CD4-positive, alpha-beta T cell (primary cell): ENCODE measurements at places on chromosomes 3 and 15. TPM values are rescaled to one million over a fixed set of nuclear protein-coding genes. Genes with fewer than 3 reads are reported as not detected.
A peak's percentile ranks its signal among the peaks of the same experiment; 100 is the strongest.

GRCh38 chr15:75019916-75020315 lies 3.5 kb upstream of the PPCDC start:
- H3K36me3 ChIP-seq: no peaks in the 10 kb centered on the region
- no peaks in the 10 kb centered on the region for H3K27me3 ChIP-seq
- no peak overlapping the region for H3K4me3 ChIP-seq
- H3K4me1 ChIP-seq: peaks cover 18% of the 10 kb centered on the region
- DNase-seq: no peak

GRCh38 chr3:194256040-194256945 lies 94.8 kb downstream of the CPN2 start:
- DNase-seq: no peak
- H3K4me1 ChIP-seq: peaks cover 14% of the 10 kb centered on the region
- H3K27me3 ChIP-seq: no peaks in the 10 kb centered on the region
- H3K36me3 ChIP-seq: no peaks in the 10 kb centered on the region
- H3K4me3 ChIP-seq: no peak overlapping the region
- no peak overlapping the region for H3K27ac ChIP-seq

The FNDC3B gene
- total RNA-seq: 28.7 TPM

The XCR1 gene
- 0.14 TPM for total RNA-seq

DNA sequence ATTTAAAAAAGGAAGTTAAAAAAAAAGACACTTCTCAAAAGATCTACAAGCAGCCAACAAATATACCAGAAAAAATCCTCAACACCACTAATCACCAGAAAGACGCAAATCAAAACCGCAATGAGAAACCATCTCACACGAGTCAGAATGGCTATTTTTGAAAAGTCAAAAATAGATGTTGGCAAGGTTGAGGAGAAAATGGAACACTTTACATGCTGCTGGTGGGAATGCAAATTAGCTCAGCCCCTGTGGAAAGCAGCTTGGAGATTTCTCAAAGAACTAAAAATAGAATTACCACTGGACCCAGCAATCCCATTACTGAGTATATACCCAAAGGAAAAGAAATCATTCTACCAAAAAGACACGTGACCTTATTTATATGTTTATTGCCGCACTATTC lies 574.7 kb upstream of the ADAMTS9 start:
- no peak overlapping the region for H3K4me3 ChIP-seq
- no peaks in the 10 kb centered on the region for H3K4me1 ChIP-seq
- no peaks in the 10 kb centered on the region for H3K27me3 ChIP-seq
- DNase-seq: no peak

The CADM2 gene
- 0.11 TPM for total RNA-seq

- no peaks in the 10 kb centered on the region for H3K36me3 ChIP-seq
- H3K4me3 ChIP-seq: no peak overlapping the region
Measured at GRCh38 chr15:94070356-94071295, 160.7 kb upstream of the MCTP2 start.

GRCh38 chr3:4063916-4064574 lies 239.1 kb upstream of the SETMAR start:
- H3K27ac ChIP-seq: no peak overlapping the region
- no peaks in the 10 kb centered on the region for H3K4me1 ChIP-seq
- H3K27me3 ChIP-seq: no peaks in the 10 kb centered on the region
- no peak for DNase-seq

GRCh38 chr3:171874879-171875278 lies 31.7 kb downstream of the TMEM212 start:
- no peak overlapping the region for H3K4me3 ChIP-seq
- H3K4me1 ChIP-seq: no peaks in the 10 kb centered on the region
- no peak overlapping the region for H3K27ac ChIP-seq
- no peak for DNase-seq
- no peaks in the 10 kb centered on the region for H3K36me3 ChIP-seq

DNA sequence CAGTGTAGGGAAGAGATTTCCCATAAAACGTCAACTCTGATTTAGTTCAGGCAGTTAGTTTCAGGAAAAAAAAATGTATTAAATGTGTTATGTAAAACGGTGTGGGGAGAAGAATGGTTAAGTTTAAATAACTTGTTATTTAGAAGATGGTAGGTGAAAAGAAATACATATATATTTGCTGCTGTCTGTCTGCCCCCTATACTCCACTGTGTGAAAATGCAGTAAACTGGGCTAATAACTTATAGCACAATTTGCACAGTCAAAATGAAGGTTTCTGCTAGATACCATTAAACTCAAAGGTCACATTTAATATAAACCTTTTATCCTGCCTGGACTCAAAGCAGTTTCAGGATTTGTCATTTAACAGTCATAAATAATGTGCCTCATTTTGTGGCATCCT lies 515.0 kb downstream of the FGF12 start:
- no peaks in the 10 kb centered on the region for H3K27me3 ChIP-seq
- H3K27ac ChIP-seq: no peak overlapping the region
- H3K4me3 ChIP-seq: no peak overlapping the region
- no peaks in the 10 kb centered on the region for H3K36me3 ChIP-seq
- no peaks in the 10 kb centered on the region for H3K4me1 ChIP-seq

- H3K4me3 ChIP-seq: no peak overlapping the region
- no peaks in the 10 kb centered on the region for H3K27me3 ChIP-seq
Measured at GRCh38 chr15:28004143-28005003, 94.7 kb downstream of the OCA2 start.

- no peak overlapping the region for H3K27ac ChIP-seq
- no peak overlapping the region for H3K4me3 ChIP-seq
- H3K27me3 ChIP-seq: no peaks in the 10 kb centered on the region
- H3K4me1 ChIP-seq: peaks cover 4% of the 10 kb centered on the region
- peaks cover 10% of the 10 kb centered on the region for H3K36me3 ChIP-seq
- DNase-seq: no peak
Measured at GRCh38 chr3:51709675-51710074, 2.8 kb downstream of the GRM2 start.

- H3K36me3 ChIP-seq: no peaks in the 10 kb centered on the region
- H3K4me3 ChIP-seq: no peak overlapping the region
- peaks cover 13% of the 10 kb centered on the region for H3K4me1 ChIP-seq
Measured at GRCh38 chr3:53067567-53067966, 21.7 kb upstream of the SFMBT1 start.

The SPSB4 gene
- total RNA-seq: not detected

- H3K4me1 ChIP-seq: no peaks in the 10 kb centered on the region
- H3K36me3 ChIP-seq: no peaks in the 10 kb centered on the region
- H3K27ac ChIP-seq: no peak overlapping the region
- no peak overlapping the region for H3K4me3 ChIP-seq
- no peaks in the 10 kb centered on the region for H3K27me3 ChIP-seq
Measured at GRCh38 chr3:160886421-160886820, 130.4 kb downstream of the PPM1L start.

The IL17RE gene
- total RNA-seq: 1.4 TPM

DNA sequence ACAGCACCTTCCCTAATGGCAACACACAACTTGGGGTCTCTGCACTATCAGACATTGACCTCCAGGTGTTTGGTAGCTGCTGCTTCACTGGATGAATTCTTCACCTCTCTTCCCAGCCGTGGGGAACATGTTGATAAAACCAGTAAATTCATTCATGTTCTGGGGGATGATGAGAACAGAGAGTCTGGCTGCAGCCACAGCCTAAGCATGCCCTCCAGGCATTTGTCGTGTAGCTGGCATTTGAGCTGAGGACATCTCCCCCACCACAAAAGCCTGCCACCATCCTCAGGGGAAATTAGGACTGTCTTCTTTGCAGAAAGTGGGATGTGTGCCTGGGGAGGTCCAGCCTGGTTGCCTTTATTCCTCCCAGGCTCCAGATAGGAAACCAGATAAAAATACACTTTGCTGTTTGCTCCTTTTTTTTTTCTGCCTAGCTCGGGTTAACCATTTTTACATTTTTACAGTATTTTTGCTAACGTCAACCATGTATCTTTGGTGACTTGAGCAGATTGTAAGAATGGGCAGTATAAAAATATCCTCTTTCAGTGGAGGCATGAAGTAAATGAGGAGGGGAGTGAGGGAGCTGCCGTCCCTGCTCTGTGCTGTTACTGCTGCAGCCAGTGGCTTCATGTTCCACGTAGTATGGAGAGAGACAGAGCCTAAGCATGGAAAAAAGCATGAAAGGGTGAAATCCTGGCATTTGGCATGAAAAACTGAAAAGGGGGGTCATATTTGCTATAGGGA lies 444.0 kb downstream of the EPHB1 start:
- H3K4me3 ChIP-seq: no peak overlapping the region
- no peaks in the 10 kb centered on the region for H3K27me3 ChIP-seq
- no peaks in the 10 kb centered on the region for H3K4me1 ChIP-seq
- no peaks in the 10 kb centered on the region for H3K36me3 ChIP-seq
- no peak for DNase-seq
- H3K27ac ChIP-seq: no peak overlapping the region

- no peak overlapping the region for H3K27ac ChIP-seq
- H3K36me3 ChIP-seq: no peaks in the 10 kb centered on the region
- no peak overlapping the region for H3K4me3 ChIP-seq
- DNase-seq: no peak
- no peaks in the 10 kb centered on the region for H3K27me3 ChIP-seq
Measured at GRCh38 chr3:23073724-23074305, 129.3 kb upstream of the UBE2E2 start.

DNA sequence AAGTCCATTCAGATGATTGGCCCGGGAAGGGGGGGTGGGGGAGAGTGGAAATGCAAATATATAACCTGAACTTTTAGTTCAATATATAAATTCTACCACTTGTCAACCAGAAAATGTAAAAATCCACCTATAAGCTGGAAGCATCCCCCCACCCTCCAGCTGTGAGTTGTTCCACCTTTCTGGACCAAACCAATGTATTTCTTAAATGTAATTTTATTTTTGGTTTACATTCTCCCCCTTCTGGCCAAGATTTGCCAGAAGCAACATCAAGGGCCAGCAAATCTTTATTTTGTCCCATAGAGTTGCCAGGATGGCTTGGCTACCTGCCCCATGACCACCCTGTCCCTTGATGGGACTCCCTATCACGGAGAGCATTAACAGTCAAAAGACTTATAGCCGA lies 545.7 kb downstream of the TBL1XR1 start:
- no peaks in the 10 kb centered on the region for H3K4me1 ChIP-seq
- H3K27me3 ChIP-seq: no peaks in the 10 kb centered on the region
- no peaks in the 10 kb centered on the region for H3K36me3 ChIP-seq
- H3K27ac ChIP-seq: no peak overlapping the region
- H3K4me3 ChIP-seq: no peak overlapping the region
- no peak for DNase-seq

The SAMD7 gene
- total RNA-seq: not detected

DNA sequence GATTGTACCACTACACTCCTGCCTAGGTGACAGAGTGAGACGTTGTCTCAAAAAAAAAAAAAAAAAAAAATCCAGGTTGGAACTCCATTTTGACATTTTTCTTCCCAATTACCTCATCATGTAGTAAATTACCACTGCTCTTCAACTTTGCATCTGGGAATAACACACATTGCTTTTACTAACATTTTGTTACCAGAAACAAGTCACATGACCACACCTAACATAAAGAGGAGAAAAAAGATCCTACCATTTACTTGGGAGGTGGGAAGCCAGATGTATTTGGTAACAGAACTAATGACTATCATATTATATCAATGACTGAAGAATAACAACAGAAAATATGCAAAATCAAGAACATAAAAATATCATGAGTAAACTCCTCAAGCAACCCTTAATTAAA lies 49.6 kb downstream of the ULK4 start:
- no peaks in the 10 kb centered on the region for H3K27me3 ChIP-seq
- no peaks in the 10 kb centered on the region for H3K4me1 ChIP-seq
- H3K36me3 ChIP-seq: peaks cover 7% of the 10 kb centered on the region

DNA sequence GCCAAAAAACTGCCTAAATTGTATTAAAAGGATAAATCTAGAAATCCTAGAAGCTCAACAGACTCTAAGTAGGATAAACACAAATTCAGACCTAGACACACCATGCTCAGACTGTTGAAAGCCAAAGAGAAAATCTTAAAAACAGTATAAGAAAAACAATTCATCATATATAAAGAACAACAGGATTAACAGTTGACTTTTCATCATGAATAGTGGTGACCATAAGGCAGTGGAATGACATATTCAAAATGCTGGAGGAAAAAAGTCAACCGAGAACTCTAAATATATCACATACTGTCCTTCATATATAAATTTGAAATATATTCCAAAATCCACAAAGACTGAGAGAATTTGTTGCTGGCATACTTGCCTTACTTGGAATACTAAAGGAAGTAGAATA lies 77.3 kb downstream of the CEP152 start:
- peaks cover 3% of the 10 kb centered on the region for H3K36me3 ChIP-seq
- H3K4me1 ChIP-seq: no peaks in the 10 kb centered on the region
- H3K27me3 ChIP-seq: no peaks in the 10 kb centered on the region
- no peak for DNase-seq
- no peak overlapping the region for H3K4me3 ChIP-seq

The STIMATE gene
- 42.6 TPM for total RNA-seq

DNA sequence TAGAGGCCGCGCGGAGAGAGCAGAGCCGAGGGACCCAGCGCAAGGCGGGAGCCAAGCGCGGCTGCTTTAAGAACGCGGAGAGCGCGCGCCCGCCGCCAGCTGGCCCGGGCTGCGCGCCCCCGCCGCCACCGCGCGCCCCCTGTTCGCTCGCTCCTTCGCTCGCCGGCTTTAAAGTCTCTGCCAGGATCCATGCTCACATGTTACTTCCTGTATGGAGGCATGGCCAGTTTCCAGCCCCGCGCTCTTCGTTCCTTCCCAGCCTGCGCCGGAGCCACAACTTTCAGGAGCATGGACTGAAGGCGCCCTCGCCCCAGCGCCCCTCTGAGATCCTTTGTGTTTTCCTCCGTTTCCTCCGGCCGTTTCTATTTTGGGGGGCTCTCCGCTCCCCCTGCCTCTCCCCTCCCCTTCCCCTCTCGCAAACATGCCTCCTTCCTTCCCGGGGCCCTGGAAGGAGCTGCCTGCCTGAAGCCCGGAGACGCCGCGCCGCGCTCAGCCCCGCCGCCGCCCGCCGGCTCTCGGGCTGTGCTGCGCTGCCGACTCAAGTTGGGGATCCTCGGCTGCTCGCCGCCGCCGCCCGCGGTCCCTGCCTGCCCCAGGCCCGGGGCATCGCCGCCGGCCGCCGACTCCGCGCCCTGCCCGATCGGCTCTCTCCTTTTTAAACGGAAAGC lies at the start of gene PTPRG:
Gene PTPRG, plus strand, starts transcription at position 198 of the 668 bp plus-strand sequence. CDS start 717 bp downstream, outside the sequence.
- peaks cover 56% of the 10 kb centered on the region for H3K27me3 ChIP-seq
- no peaks in the 10 kb centered on the region for H3K36me3 ChIP-seq
- DNase-seq: no peak
- peak within 1 kb of the TSS; percentile 10 for H3K4me3 ChIP-seq
- H3K27ac ChIP-seq: no peak within 1 kb of the TSS
